ENCODE measurements at places on chromosomes 2 and 18.
A peak's percentile ranks its signal among the peaks of the same experiment; 100 is the strongest.

- DNase-seq, result no peak
Observed at GRCh38 chr2:26072925-26073768, 39.3 kb downstream of the RAB10 start.

- DNase-seq, result peak; percentile 38
Observed at GRCh38 chr2:76599732-76600368, 889.1 kb upstream of the GCFC2 start.

- DNase-seq, result no peak
Observed at GRCh38 chr2:85760371-85760770, 6.6 kb downstream of the ATOH8 start.

DNA sequence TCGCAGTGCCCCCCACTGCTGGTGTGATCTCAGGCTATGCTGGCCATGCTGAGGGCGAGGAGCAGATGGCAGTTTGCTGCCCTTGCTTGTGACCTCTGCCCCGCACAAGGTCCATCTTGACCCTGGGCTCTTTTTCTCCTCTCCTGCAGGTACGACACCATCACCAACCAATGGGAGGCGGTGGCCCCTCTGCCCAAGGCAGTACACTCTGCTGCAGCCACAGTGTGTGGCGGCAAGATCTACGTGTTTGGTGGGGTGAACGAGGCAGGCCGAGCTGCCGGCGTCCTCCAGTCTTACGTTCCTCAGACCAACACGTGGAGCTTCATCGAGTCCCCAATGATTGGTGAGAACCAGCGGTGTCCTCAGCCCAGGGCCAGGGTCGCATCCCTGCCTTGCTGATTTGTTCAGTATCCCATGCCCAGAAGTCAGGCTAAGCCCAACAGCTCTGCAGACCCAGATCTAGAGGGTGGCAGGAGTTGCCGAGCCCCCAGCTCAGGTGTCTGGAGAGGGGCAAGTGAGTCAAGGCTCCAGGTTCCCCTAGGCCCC is 223.8 kb downstream of the ATAD2B start:
- no peak for DNase-seq

- no peak for DNase-seq
Observed at GRCh38 chr2:236632295-236633218, 62.9 kb downstream of the ACKR3 start.

DNA sequence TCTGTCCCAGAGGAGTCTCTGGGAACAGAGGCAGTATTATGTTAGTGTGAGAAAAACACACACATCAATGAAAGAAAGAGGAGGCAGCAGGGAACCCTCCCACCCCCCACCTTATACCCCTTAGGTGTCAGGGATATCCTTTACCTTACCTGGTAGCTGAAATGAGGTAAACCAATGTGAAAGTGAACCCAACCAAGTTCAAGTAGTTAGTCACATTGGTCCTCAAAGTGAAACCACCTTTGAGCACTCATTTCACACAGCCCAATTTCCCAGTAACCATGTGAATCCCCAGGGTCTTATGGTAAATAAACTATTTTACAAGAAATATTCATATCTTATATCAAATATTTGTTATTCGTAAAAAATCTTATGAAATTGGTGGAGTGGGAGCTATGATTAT is 377.8 kb downstream of the LRATD1 start:
- no peak for DNase-seq

GRCh38 chr2:134425724-134426496 is 172.0 kb downstream of the MGAT5 start:
- no peak for DNase-seq

DNA sequence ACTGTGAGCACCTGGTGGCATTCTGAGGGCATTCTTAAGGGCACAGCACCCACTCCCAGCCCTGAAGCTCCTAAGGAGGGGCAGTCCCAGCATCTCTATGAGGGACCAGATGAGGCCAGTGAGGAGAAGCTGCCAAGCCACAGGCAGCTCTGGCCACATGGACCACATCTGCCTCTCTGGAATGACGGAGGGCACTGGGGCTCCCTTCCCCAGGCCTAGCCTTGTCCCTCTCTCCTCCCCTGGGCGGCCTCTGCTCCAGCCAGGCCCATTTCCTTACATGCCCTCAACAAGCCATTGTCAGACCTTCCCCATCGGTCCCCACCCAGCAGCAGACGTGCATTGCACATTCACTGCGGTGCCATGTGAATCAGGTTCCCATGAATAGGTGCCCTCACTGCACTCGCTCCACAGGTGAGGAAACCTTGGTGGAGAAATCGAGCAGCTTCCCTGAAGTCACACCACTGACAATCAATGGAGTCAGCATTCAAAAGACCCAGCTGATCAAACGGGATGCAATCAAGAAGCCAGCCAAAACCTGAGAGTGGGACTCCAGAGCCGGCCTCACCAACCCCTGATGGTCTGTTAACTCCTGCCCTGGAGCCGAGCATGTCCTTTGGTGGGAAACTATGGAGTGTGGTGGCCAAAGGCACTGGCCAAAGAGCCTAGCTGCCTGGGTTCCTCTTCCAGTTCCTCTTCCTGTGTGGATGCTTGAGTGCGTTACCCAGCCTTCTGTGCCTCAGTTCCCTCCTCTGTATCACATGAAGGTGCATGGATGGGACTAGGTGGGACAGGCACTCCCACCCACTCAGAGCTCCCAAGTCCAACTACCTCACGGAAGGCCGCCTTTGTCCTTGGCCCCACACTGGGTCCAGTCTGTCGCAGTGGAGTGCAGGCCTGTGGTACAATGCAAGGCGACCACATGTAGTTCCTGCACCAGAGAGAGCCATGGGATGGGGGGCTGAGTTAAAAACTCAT is 147.3 kb downstream of the ZFP36L2 start:
- DNase-seq, result no peak

GRCh38 chr2:10524851-10525572 is 76.9 kb upstream of the ODC1 start:
- no peak for DNase-seq

- DNase-seq, result no peak
Observed at GRCh38 chr2:145267451-145267850, 747.5 kb upstream of the ZEB2 start.
